ENCODE measurements at places on chromosomes 7 and 10.

- DNase-seq = no peak
Measured at GRCh38 chr10:86252556-86252955, 114.0 kb downstream of the GRID1 start.

- no peak for DNase-seq
Measured at GRCh38 chr10:1575481-1576244, 161.7 kb downstream of the ADARB2 start.

- no peak for DNase-seq
Measured at GRCh38 chr10:119449760-119450461, 92.6 kb downstream of the RGS10 start.

DNA sequence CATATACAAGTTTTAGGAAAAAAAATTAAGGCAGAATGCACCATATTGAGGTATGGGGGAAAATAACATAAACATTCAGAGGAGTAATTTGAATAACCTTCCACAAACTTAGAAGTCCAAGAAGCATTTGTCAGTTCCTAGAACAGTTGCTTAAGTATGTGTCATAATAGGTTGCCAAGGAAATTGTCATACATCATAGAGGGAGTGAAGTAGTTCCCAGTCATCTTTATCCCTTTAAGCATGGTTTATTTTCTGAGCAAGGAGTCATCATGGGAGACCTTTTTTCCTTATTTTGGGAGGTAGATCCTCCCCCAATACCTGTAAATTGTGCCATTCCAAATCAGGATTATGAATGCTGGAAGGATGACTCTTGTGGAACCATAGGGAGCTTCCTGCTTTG lies at the start of gene SSMEM1:
Gene SSMEM1, plus strand, starts transcription at position 219 of the 400 bp plus-strand sequence. Its CDS starts 51 bp downstream, at position 270.
- DNase-seq = no peak

DNA sequence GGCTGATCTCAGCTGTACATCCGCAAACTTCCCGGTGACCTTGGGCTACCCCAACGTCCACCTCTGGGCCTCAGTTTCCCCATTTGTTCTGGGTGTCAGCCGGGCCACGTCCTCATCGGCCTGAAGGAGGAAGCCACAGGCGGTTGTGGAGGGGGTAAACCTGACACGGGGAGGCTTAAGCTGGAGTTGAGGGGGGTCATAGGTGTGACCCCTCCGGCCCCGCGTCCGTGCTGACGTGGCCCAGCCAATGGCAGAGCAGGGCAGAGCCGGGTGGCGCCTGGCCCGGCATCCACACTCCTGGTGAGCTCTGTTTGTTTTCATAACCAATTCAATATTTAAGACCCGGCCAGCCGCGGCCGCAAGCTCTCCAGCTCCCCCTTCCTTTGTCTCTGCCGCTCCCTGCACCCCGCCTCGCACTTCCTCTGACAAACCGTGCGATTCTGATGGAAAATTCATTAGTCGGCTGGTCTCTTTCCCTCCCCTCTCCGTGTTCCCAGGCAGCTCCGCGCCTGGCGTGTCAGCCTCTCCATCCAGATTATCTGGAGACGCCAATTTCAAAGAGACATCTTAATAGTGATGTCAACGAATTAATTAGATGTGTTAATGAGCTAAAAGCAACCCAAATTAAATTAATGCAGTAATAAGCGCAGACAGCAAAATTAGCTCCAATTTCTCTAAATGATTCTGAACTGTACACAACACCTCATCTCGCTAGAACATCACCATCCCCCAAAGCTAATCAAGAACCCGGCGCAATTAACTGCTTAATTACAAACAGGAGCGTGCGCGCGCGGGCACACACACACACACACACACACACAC lies 55.4 kb downstream of the MICALL2 start:
- DNase-seq = no peak

DNA sequence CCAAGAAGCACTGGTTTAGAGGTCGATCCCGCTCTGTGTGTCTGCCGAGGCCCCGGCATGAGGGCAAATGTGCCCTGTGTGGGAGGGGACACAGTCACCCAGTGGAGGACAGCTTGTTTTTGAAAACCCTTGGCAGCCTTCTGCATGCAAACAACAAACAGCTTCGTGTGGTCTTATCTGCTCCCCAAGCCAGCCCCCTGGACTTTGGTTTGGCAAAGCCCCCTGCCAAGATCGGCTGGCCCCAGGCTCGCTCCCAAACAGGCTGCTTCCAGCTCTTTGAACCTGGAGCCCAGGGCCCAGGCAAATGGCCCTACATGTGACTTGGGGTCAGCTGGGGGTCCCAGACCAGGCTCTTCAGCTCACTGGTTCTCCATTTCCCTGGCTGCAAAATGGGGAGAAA lies 2.9 kb downstream of the ELN start:
- no peak for DNase-seq

- DNase-seq = no peak
Measured at GRCh38 chr10:27147701-27148100, 6.5 kb downstream of the YME1L1 start.

DNA sequence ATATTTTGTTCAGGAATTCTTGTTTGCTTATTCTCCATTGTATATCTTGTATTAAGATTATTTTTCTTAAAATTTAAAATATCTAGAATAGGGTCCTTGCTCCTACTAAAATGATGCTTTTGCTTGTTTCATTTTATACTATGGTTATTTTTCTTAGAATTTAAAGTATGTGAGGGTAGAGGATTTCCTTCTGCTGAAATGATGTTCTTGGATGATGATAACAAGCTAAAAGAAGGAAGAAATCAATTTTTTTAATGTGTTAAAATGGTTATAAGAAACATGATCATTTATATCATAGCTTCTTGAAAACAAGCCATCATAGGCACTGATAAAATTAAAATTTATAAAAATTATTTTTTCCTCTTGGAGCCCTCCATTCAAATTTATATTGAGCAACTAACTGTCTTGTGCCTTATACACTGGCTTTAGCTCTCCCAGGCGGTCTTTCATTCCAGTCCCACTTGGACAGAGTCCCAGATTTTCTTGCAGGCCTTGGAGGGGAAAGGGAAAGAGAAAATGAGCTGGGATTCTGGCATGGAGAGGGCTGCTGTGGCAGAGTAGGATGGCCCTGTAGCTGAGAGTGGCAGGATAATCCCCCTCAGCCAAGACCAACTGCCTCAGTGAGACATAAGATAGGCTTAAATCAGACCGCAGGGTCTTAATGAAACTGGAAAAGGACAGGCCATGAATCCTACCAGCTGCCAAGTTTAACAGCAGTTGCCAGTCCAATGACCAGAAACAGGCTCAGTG lies 60.2 kb downstream of the DNAJB9 start:
- no peak for DNase-seq

GRCh38 chr10:51932530-51932929 lies 233.1 kb upstream of the CSTF2T start:
- no peak for DNase-seq

- no peak for DNase-seq
Measured at GRCh38 chr10:97539523-97540200, 32.9 kb upstream of the ANKRD2 start.

DNA sequence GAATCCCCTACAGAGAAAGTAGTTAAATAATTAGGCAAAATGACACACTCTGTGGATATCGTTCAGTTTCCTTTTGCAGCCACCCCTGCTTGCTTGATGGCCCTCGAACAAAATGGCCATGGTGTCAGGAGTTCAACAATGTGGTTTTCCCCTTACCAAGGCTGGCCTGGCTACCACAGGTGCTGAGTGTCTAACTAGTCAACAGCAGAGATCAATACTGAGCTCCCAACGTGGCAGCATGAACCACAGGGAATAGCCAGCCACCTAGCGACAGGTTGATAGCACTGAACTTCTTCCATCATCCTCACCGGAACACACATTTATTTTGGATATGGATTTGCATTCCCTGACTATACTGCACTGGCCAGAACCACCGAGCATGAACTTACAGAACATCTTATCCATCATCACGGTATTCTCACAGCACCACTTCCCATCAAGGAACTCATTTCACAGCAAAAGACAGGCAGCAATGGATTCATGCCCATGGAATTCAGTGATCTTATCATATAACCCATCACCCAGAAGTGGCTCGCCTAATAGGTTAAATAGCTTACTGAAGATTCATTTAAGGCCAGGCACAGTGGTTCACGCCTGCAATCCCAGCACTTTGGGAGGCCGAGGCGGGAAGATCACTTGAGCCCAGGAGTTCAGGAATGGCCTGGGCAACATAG lies 6.3 kb downstream of the C10orf67 start:
- no peak for DNase-seq

GRCh38 chr7:21565614-21566013 lies 22.8 kb downstream of the DNAH11 start:
- no peak for DNase-seq

DNA sequence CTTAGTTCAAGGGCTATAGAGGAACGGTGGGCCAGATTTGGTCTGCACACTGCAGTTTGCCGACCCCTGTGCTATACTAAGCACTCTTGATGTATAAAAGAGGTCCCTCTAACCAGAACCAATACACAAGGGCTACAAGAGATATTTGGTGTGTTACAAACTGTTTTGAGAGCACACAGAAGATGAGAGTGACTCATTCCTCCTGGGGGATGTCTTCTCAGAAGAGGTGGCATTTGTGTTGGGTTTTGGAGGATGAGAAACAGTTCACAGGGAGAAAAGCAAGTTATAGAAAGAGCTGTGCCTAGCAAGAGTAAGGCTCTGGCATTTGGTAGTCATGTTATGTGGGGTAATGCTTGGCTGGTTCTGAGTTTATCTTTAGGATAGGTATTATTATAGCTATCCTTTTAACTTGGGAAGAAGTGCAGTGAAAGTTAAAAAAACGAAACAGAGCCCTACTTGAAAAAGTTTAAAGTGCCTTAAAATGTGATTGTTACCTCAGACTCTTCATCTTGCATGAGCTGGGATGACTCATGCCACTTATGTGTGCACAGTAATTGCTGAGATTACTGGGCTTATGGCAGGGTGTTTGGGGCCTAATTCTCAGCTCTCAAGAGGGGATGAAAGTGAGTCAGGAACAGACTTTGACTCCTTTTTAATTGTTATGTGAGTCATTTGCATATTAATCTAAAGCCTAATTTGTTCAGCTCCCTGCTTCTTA lies 160.4 kb downstream of the KIF20B start:
- no peak for DNase-seq

GRCh38 chr7:1869452-1870130 lies 199.5 kb downstream of the ELFN1 start:
- DNase-seq = no peak

DNA sequence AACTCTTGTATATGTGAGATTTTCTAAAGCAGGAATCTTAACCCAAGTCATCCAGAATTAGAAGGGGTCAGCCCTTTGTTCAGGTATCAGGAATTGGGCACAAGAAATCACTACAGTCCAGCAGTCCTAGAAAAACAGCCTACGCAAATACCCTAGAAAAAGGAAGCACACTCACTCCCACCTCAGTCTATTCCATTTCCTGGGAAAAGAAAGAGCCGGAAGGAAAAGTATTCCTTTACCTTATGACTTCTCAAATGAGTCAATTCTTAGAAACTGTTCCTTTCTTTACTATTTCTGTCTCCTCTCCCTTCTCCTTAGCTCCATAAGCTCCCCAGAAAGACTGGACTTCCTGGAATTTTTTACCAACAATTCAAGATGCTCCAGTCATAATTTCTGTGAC lies 62.7 kb downstream of the DNAJC12 start:
- DNase-seq = no peak

GRCh38 chr7:22251281-22251680 lies 105.7 kb downstream of the RAPGEF5 start:
- peak; percentile 17 for DNase-seq

DNA sequence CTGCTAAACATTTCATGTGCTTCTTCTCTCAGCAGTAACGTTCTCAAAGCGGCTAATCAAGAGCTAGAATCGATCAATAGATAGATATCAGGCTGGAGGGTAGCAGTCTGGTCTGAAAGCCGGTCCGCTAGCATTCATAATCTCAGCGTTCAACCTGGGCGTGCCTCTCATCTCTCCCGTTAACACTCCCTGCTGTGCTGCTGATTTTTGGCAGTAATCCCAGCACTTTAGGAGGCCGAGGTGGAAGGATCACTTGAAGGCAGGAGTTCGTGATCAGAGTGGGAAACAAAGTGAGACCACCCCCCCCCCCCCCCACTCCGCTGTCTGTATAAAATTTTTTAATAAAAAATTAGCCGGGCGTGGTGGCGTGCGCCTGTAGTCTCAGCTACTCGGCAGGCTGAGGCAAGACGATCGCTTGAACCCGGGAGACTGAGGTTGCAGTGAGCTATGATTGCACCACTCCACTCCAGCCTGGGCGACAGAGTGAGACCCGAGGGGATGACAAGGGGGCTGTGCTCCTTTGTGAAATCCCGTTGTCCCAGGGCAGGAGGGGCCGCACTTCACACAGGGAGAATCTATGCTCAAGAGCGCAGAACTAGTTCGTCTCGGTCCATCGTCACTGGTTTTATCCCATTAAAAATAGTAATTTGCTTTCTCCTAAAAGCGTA lies 624 bp upstream of the CEP55 start:
- DNase-seq = no peak

DNA sequence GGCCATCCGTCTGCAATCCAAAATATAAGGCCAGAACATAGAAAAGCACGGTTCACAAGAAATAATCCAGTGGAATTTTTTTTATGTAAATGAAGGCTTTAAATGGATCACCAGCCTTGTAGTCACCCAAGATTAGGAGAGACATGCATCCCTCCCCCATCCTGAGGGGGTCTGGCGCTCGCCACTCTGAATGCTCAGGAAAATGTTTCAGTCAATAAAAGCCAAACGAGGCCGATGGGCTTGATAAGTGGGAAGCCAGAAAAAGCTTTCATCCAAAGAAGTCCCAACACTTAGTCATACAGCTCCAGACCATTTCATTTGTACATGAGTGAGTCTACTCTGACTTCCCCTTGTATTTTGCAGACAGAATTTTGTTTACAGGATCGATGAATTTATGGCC lies 631.8 kb downstream of the GRID1 start:
- DNase-seq = no peak

DNA sequence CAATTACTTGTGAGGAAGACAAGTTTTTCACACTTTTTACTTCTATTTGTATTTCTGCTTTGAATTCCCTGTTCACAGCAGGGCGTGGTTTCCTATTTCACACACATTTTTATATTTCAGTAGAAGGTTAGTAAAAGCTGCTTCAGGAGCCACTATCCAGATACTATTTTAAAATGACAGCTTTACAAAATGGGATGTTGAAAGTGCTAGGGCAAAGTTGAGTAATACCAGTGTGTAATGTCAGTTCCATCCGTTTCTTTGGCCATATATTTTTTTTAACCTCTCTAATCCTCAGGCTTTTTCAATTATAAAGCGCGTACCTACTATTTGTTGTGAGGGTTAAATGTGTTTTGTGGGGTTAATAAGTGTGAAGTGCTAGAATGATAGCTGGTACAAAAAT lies 276.6 kb downstream of the GPR158 start:
- DNase-seq = no peak

GRCh38 chr7:155785536-155785935 lies 26.7 kb downstream of the SHH start:
- DNase-seq = no peak

GRCh38 chr7:1351881-1352625 lies 107.2 kb downstream of the MICALL2 start:
- DNase-seq = no peak
